Hematopoietic multipotent progenitor cell (in vitro differentiated cells): ENCODE measurements at places on chromosomes 7 and 10. TPM values are rescaled to one million over a fixed set of nuclear protein-coding genes. Genes with fewer than 3 reads are reported as not detected.

NKX1-2 gene
- total RNA-seq, result not detected

LLCFC1 gene
- not detected for total RNA-seq

BTBD16 gene
- not detected for total RNA-seq

KEL gene
- 2.4 TPM for total RNA-seq

ZNF138 gene
- 4.3 TPM for total RNA-seq

PHKG1 gene
- 1.1 TPM for total RNA-seq

SFRP5 gene
- total RNA-seq, result 1.9 TPM

TBXAS1 gene
- 121 TPM for total RNA-seq

LDB3 gene
- total RNA-seq, result not detected

LGI1 gene
- total RNA-seq, result not detected

CPEB3 gene
- 1.9 TPM for total RNA-seq

AGAP3 gene
- 95.9 TPM for total RNA-seq

TMEM248 gene
- 185 TPM for total RNA-seq

PROSER2 gene
- 16.2 TPM for total RNA-seq

FZD8 gene
- total RNA-seq, result 0.81 TPM

ZP3 gene
- total RNA-seq, result 17.5 TPM

ZNF365 gene
- total RNA-seq, result under 0.01 TPM

ADGRA1 gene
- total RNA-seq, result not detected

TFEC gene
- total RNA-seq, result 26.4 TPM

PODXL gene
- total RNA-seq, result 1.1 TPM

LRGUK gene
- total RNA-seq, result 0.54 TPM

FGL2 gene
- 2.7 TPM for total RNA-seq

PRSS37 gene
- total RNA-seq, result not detected

MRPS33 gene
- 9.4 TPM for total RNA-seq

OR6V1 gene
- not detected for total RNA-seq

TEX36 gene
- not detected for total RNA-seq

ACBD7 gene
- total RNA-seq, result 0.81 TPM

SFXN3 gene
- 123 TPM for total RNA-seq

ACTR3C gene
- total RNA-seq, result 26.4 TPM

HTR5A gene
- total RNA-seq, result under 0.01 TPM

WDFY4 gene
- total RNA-seq, result 35.5 TPM

PPP1R3C gene
- not detected for total RNA-seq

CXCL12 gene
- total RNA-seq, result under 0.01 TPM
